ENCODE measurements at places on chromosomes 1 and 21.
A peak's percentile ranks its signal among the peaks of the same experiment; 100 is the strongest.

DNA sequence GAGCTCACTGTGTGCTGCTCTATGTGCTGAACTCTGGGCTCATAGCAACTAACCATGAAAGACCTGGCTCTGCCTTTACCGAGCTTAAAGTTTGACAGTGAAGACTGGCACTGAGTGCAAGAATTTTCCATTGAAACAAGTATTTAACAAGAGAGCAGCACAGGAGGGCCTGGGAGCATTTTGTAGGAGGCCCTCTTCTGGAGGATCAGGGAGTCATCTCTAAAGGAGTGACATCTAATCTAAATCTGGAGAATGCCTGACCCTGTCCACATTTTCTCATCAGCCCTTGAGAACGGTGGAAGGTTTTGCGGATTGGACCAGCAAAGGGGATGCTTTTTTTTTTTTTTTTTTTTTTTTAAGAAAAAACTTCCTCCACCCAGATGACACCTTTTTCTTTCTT, 150.8 kb downstream of the ROR1 start:
- no peak for DNase-seq

- DNase-seq: no peak
Measured at GRCh38 chr1:91308544-91308943, 96.1 kb downstream of the HFM1 start.

- no peak for DNase-seq
Measured at GRCh38 chr1:109201123-109201703, 12.5 kb upstream of the SARS1 start.

- DNase-seq: no peak
Measured at GRCh38 chr1:189350983-189351616, 1126.6 kb downstream of the BRINP3 start.

DNA sequence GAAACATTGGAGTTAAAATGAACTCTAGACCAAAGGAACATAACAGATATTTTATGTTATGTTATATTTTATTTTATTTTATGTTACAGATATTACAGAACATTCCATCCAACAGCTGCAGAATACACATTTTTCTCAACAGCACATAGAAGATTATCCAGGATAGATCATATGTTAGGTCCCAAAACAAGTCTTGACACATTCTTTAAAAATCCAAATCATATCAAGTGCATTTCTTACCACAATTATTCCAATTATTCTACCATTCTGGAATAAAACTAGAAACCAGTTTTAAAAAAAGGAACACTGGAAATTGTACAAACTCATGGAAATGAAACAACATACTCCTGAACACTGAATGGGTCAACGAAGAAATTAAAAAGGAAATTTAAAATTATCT, 30.9 kb upstream of the PIGK start:
- DNase-seq: no peak

DNA sequence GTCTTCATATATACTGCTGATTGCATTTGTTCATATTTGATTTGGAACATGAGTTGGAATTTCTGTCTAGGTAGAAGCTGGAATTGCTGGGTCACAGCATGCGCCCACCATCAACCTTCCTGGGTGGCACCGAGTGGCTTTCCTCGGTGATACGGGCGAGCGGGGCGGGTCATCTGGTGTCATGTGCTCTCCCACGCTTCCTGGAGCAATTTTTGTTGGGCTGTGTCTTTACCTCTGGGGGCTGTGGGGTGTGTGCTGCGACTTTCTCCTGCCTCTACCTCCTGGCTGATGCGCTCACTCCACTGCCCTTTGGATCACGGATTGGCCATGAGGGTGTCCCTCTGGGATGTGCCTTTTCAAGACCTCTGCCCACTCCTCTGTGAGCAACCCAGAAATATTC, 108.7 kb upstream of the COL6A1 start:
- no peak for DNase-seq

GRCh38 chr1:99173282-99173681, 91.0 kb upstream of the PLPPR4 start:
- DNase-seq: no peak

DNA sequence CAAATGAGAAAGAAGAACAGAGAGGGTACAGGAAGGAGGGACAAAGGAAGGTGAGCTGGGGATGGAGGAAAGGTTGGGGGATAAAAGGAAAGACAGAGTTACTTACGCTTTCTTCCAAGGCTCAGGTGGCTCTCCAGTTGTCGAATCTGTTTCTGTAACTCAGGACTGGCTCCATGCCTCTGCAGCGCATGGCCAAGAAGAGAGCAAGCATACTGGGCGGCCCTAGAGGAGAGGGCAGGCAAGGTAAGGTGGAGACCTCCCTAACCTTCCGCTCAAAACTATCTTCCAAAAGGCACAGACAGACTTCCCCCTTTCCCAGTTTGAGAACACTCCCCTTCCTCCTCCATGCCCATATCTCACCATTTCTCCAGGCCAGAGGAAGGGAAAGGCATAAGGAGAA, 922 bp downstream of the PEX11B start:
- no peak for DNase-seq

GRCh38 chr1:205939690-205940330, 3.4 kb downstream of the SLC26A9 start:
- DNase-seq: no peak

DNA sequence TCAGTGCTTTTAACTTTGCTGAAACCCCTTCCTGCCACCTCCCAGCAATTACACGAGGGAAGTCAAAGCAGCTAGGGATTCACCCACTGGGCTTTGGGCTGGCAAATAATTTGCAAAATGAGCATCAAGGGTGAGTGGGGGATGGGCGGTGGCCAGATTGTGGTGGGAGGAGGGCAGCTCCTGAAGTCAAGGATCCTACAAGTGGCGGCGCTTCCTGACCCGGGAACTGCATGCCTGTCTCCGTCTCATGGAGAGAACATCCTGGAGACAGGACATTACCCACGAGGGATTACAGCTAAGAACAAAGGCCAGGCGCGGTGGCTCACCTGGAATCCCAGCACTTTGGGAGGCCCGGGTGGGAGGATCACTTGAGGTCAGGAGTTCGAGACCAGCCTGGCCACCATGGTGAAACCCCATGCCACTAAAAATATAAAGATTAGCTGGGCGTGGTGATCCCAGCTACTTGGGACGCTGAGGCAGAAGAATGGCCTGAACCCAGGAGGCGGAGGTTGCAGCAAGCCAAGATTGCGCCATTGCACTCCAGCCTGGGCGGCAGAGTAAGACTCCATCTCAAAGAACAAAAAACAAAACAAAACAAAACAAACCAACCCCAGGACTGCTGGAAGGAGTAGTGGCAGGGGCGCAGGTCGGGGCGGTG, 12.9 kb downstream of the TTC34 start:
- DNase-seq: peak; percentile 35

DNA sequence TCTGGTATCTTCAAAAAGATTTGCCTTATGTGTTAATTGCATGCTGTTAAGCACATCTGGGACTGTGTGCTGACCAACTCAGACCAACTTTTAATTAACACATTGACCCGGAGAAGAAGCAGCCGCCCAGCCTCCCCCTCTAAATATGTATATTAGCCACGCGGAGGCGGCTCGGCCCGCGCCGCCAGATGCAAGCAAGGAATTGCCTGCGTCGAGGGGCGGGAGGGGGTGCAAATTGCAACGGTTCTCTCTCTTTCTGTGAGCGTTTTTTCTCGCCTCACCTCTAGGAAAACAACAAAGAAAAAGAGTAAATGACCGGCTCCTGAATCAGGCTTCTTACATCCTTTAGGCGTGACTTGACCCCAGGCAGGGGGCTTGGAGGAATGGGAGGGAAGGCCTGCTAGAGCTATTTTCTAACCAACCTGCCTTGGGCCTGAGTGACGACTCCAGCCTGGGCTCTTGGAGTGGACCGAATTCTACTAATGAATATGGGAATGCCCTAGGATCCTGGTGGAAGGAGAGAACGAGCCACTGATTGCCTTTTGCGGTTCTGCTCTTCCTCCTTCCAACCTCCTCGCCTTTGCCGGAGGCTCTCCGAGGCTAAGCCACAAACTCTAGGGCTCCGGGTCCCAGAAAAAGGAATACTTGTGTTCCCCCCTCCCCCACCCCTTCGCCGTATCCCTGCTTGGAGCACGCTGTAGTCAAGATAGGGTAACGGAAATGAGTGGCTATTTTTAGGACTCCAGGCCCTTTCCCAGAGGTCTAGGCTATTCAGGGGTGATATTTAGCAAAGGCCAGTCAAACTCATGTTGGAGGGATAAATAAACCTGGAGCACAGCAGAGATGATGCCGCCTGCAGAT, 417.0 kb upstream of the ESRRG start:
- DNase-seq: no peak

GRCh38 chr1:206703661-206704060, 19.0 kb downstream of the MAPKAPK2 start:
- DNase-seq: no peak

GRCh38 chr21:25491267-25491666, 116.0 kb downstream of the MRPL39 start:
- DNase-seq: no peak

DNA sequence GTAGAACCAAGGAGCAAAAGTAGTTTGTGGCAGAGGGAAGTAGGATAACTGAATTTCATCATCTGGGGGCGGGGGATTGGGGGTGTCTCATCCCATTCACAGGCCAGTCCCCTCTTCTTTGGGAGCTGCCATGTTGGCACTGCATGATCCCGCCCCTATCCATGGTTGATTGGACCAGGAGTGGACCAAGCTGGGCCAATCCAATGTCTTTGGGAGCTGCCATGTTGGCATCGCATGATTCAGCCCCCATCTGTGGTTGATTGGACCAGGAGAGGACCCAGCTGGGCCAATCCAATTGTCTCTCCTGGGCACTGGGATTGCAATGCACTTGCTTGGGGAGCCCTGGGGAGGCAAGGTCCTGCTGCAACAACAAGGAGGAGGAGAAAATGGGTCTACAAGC, 12.3 kb upstream of the ALPL start:
- no peak for DNase-seq

GRCh38 chr1:208309771-208310170, 65.6 kb upstream of the PLXNA2 start:
- DNase-seq: no peak

DNA sequence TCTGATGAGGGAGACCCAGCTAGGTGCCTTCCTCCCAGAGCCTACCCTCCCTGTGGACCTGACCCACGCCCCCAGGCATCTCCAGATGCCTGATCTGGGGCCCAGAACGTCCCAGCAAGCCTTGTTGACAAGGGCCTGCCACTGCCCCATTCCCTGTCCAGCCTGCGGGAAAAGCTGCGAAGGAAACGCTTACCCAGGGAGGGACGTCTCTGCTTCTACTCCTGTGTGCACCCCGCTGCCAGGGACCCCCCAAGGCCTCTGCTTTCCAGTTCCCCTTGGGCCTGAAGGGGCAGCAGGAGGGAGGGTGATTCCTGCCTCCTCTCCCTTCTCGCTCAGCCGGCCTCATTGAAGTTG, 11.6 kb upstream of the CLSTN1 start:
- no peak for DNase-seq

GRCh38 chr1:156640842-156641706, 843 bp upstream of the BCAN start:
- no peak for DNase-seq

GRCh38 chr1:115013792-115014191, 15.8 kb upstream of the TSHB start:
- no peak for DNase-seq

GRCh38 chr1:99675994-99676393, 30.1 kb downstream of the PALMD start:
- DNase-seq: no peak

GRCh38 chr1:90045853-90046563, 51.1 kb downstream of the ZNF326 start:
- peak; percentile 24 for DNase-seq

DNA sequence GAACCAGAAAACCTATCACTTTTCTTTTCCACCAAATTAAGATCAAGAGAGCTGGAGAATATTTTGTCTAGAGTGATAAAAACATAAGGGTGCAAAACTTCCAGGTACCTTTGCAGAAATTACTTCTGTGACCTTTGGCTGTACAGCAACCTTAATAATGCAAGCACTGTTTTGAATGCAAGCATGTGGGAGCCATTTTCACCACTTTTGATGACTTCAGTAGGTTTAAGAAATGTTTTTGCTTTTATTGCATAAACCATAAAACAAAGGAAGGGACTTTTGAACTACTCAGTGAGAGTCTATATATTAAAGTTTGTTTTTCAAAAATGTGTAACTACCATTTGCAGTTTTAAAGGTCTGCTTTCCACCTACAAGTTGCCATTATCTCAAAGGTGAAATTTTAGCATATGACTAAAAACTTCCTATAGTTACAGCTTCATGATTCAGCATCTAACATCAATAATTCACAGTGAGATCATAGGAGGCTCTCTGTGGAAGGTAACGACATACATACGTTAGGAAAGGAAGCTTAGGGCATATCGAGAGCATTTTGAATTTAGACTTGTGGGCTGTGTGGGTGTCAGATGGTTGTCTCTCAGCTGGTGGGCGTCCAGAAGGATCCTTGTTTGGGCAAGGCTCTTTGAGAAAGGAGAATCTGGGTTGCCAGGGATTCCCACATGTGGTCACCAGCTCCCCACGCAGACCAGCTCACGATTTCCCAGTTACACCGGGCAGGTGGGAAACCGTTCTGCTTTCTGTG, 1.1 kb upstream of the GADD45A start:
- DNase-seq: no peak

DNA sequence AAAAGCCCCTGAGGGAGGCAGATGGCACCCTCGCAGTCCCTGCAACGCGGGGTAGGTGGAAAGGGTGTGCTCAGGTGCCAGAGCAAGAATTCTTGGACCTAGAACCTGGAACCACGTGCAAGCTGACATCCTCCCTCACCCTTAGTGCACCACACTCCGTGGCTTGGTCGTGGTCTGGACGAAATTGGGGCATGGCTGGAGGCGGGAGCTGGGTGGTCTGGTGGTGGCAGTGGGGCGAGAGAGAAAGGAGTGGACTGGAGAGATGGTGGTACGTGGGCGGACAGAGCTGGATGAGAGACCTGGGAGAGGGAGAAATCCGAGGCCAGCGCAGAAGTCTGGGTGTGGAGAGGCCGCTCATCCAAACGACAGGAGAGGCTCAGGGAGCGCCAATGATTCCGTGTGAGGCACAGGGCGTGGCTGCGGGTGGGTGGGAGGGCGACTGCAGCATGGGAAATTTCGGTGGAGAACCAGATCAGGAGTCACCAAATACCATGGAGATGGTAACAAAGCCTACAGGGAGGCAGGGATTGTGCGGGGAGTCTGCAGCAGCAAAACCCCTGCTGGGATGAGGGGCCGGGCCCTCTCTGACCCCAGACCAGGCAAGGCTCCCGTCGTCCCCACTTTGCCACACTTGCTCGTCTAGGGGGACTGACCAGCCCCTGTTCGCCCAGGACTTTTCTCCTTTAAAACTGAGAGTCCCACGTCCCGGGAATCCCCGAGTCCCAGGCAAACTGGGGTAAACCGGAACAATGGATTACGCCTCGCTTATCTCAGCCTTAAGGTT, 31.9 kb downstream of the CDCP2 start:
- no peak for DNase-seq

Data from kidney (tissue), 22 donors.